ENCODE measurements at places on chromosomes 1 and 21.

DNA sequence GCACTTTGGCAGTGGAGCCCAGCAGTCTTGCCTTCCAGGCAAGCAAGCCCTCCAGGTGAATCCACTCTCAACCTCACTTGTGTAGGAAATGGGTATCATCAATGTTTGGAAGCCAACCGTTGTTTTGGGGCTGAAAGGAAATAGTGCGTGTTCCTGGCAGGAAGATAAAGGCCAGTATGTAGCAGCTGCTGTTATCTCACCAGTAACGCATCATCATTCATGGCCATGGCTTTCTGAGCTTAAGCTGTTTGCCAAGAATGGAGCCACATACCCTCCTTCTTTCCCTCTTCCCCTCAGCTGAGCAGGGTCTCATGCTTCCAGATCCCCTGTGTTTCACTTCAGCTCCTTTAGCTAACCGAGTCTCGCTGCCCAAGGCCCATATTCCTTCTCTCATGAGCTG is 2.2 kb upstream of the PDPN start:
- DNase-seq: no peak

DNA sequence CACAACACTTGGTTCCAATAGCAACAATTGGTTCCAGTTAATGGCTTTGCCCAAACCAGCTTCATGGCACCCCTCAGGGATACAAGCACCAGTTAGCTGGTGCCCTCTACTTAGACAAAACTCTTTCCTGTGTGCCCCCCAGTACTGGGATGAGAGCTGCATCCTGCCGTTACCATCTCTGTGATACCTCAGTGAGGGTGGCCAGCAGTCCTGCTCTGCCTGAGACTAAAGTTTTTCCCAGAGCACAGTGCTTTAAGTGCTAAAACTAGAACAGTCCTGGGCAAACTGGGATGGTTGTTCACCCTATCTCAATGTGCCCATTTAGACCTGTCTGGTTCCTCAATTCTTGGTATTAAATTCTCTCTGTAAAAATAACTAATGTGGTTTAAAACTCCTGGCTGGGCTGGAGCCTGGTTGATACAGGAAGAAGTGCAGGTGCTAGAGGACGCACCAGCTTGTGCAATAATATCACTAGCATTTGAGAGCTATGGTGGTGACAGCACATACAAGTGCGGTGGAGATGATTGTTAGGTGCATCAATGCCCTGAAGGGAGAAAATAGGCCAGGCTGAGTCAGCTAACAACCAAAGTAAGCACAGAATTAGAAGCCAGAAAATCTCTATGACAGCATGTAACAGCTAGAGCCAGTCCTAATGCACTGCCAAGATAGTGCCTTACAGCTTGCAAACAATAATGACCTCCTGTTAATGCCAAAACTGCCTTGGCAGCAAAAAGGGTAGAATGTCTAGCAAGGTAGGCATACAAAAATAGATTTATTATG is 179.8 kb upstream of the GALNT2 start:
- no peak for DNase-seq

- DNase-seq: peak; percentile 41
Measured at GRCh38 chr1:192609110-192610079, 26.6 kb upstream of the RGS13 start.

GRCh38 chr1:8598060-8598724 is 219.2 kb downstream of the RERE start:
- no peak for DNase-seq

DNA sequence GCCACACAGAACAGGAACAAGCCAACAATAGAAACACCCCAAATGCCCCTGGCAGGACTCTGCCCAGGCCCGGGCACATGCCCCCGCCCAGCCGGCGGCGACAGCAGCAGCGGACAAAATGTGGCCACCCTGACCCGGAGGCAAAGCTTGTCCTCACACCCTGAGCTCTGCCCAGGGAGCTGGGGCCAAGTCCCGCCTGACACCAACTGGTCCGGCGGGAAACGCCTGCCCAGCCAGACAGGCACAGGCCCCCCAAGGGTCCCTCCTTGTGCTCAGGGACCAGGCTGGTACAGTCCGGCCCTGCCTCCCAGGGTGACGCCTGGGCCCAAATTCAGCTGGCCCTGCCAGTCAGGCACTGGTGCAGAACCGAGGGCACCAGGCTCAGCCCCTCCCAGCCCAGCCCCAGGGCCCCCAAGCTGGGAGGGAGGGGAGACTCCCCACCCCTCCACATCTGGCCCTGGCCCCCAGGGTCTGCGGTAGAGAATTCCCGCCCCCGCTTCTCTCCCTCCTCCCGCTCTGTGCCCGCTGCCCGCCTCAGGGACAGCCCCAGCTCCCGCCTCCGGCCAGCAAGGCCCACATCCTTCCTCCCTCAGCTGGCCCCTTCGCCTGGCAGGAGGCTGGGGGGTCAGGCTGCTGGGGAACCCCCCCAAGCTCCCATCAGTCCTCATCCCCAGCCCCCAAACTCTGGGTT is 2.0 kb downstream of the AHDC1 start:
- no peak for DNase-seq

DNA sequence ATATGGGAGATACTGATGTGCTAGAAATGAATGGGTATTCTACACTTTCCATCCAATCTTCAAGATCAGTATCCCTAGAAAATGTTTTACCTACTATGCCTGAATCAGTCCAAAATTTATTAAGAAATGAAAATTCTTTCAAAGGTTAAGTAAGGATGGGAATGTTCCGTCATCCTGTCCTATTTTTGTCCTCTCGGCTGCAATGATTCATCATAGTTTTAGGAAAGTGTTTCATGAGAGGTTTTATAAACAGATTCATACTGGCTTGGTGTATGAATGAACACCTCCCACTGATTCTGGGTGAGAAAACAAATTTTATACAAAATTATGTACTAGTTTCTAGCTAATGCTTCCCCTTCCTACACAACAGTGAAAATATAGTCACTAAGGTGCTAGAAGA is 504.6 kb upstream of the NR5A2 start:
- DNase-seq: no peak

- no peak for DNase-seq
Measured at GRCh38 chr1:12327566-12327965, 97.7 kb downstream of the VPS13D start.

DNA sequence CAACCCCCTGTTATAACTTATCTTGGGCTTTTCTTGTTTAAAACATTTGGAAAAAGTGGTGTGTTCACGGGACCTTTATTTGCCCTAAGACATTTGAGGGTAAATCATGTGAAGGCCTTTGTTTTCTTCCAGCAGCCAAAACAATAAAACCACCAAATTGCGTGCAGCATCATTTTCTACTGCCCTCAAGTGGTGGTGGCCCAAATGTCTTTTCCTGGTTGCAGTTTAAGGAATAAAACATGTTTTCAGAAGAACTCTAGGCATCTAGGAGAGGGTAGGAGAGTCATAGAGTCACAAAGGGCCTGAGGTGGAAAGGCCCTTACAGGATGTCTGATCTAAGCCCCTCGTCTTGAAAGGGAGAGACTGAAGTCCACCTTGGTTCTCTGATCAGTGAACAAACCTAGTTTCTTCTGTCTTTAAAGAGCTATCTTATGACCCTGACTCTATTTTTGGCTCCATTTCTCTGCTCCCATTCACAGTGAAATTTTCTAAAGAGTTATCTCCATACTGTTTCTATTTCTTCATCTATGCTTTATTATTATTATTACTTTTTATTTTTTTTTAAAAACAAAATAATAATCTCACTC is 16.0 kb upstream of the EPS15 start:
- DNase-seq: peak; percentile 53

GRCh38 chr1:61273167-61273705 is 190.9 kb downstream of the NFIA start:
- no peak for DNase-seq

DNA sequence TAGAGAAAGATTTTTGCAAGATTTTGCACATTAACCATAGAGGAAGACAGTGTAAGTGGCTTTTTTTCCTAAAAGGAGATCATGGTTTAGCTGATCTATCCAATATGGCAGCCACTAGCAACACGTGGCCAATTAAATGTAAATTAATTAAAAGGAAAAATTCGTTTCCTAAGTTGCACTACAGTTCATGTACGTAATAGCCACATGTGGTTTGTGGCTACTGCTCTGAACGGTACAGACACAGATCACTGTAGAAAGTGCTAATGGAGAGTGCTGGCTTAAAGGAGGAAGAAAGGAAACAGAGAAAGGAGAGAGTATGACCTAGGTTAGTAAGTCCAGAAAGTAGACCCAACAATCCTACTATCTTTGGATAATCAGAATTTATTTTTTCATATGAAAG is 170.8 kb downstream of the SIPA1L2 start:
- DNase-seq: no peak

DNA sequence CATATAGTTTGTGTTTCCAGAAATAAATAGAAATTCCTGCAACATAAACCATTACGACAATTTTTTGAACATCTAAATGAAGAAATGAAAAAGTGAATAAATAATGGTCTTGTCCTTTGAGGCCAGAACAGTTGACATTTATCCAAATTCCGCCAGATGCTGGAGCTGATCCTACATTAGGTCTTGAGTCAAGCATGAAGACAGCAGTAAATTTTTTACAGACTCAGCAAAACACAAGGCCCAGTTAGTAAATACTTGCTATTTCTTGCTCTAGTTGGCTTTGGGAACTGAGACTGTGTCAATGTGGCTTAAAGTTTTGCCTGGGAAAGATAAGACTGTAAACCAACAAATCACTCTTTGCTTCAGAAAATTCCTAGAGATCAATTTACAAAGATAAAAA is 540.1 kb upstream of the RGS18 start:
- no peak for DNase-seq

- no peak for DNase-seq
Measured at GRCh38 chr1:53075761-53076163, 13.7 kb downstream of the PODN start.

- no peak for DNase-seq
Measured at GRCh38 chr1:201113451-201114244, 1.4 kb upstream of the CACNA1S start.

- DNase-seq: no peak
Measured at GRCh38 chr1:170707117-170707516, 43.2 kb downstream of the PRRX1 start.

DNA sequence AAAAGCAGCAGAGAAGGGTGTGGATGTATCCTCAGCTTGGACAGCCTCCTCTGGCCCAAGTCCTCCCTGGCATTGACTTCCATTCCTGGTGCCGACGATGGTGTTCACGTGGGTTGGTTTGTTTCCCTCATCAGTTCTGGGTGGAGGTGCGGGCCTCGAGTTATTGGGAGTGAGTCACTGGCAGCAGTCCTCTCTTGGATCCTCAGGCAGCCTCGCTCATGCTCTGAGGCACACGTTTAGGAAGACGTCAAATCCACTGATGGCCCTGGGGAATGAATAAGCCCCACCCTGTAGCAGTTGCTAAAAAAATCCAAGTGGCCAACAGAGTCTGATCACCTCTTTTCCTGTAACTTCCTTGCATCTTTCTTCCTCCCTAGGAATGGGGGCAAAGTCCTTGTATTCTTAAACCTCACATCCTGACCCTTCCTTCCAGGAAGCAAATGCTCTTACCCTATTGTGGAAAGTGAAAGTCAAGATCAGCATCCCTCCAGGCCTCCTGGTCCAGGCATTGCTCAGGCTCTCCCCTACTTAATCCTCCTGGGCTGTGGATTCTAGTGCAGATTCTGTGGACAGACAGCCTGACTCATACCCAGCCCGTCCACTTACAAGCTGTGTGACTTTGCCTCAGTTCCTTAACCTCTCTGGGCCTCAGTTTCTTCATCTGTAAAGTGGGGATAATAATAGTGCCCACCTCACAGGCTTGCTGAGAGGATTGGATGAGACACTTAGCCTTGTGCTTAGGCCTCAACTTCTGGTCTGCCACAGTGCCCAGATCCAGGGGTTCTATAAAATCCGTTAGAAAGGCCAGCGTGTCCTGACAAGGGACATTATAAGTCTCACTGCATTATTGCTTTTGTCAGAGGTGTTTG is 111.1 kb downstream of the TLR5 start:
- DNase-seq: no peak

DNA sequence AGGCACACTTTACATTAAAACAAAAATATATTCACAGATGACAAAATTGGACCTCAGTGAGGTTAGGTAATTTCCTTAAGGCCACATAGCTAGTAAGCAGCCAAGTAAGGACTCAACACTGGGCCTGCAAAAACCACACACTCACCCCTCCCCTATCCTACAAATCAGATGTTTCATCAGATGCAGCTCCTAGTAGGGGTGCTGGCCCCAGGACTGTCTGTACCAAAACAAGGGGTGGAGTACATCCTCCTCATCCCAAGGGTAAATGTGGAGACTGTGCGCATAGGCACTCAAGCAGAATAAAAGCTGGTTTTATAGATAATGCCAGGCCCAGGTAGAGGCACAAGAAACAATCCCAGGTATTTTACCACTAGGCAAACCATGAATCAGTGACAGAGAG is 25.7 kb downstream of the URB1 start:
- no peak for DNase-seq

DNA sequence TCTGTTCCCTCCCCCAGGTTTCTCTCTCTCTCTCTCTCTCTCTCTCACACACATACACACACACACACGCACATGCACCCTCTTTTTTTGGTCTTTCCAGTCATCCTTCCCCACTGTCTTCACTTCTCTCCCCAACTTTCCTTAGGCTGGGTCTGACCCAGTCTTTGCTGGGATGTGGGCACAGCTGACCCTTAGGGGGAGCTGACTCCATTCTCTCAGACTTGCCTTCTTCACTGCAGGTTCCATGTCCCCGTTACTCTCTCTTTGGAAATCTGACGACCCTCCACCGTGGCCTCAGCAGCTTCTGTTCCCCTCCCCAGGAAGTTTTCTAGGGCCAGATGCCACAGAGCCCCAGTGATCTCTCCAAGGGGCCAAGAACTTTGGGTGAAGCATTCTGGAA is 2.1 kb downstream of the DISP3 start:
- no peak for DNase-seq

DNA sequence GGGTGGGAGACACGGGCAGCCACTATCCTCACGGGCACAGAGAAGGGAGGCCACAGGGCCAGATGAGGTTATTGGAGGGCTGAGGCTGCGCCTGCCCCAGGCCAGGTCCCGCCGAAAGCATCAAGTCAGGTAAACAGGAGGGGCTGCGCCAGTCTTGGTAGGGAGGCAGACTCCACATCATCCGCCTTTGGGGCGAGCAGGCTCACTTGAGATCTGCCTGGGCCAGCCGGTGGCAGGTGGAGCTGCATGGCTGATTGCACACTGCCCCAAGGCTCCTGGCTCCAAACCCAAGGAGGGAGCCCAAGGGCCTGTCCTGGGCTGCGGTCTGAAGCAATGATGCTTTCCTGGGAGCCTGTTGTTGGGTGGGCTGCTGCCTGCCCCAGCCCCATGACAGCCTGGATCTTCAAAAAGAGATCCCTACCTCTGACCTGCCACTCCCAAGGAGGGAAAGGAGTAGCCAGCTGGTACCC is 4.6 kb downstream of the SMIM1 start:
- no peak for DNase-seq

GRCh38 chr1:7326366-7326765 is 444.7 kb upstream of the VAMP3 start:
- no peak for DNase-seq

- DNase-seq: no peak
Measured at GRCh38 chr1:213687832-213688231, 299.9 kb upstream of the PROX1 start.

DNA sequence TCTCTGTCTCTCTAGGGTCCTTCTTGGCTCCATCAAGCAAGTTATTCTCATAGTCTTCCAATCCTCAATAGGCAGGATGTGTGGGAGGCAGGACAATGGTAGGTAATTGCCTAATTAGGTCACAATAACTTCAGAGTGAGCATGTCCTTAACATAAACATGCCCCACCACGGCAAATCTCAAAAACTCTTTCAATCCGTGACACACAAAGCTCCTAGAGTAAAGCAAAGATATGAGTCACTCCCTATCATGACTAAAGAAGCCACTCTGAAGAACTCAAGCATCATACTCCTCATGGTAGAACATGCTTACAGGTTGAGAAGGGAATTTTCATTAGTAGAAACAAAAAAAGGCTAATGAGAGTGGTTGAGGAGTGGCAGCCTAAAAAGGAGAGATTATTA is 4.9 kb downstream of the HAO2 start:
- DNase-seq: no peak

- DNase-seq: no peak
Measured at GRCh38 chr1:94757931-94758330, 62.2 kb upstream of the SLC44A3 start.

Measured in CD4-positive, alpha-beta T cell (primary cell).